ENCODE measurements at places on chromosomes 4 and X.

DNA sequence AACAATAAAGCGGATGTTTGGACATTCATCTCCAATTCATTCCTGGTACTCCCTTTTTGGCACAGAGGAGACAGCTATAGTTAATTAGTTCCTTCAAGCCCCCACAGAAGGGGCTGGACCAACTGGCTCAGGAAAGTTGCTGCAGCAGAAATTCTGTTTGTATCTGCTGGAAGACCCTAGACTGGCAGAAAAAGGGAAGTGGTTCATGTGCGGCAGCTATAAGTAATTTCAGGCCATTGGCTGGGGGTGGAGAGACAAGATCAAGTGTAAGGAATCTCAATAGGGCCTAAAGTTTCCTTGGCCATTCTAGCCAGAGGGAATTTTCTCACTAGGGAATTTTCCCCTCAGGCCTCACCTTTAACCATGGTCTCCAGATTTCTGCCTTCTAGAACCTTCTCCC is 89.9 kb upstream of the DHX15 start:
- no peak for DNase-seq

GRCh38 chr4:19844446-19844845 is 407.3 kb upstream of the SLIT2 start:
- no peak for DNase-seq

GRCh38 chrX:102654696-102655095 is 3.4 kb downstream of the GPRASP1 start:
- DNase-seq = no peak

DNA sequence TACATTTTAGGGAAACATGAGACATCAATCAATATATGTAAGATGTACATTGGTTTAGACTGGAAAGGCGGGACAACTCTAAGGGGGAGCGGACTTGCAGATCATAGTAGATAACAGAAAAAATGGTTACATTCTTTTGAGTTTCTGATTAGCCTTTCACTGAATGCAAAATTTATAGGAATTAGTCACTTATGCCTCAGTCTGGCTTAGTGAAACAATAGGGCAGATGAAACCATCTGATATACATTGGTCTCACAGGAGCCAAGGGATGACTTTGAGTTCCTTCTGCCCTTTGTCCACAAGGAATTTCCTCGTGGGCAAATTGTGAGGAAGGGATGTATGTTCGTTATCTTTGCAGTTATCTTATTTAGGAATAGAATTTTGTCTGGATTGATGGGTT is 128.2 kb downstream of the ARSF start:
- DNase-seq = no peak

GRCh38 chrX:19727887-19728648 is 159.3 kb downstream of the SH3KBP1 start:
- DNase-seq = no peak

- no peak for DNase-seq
These were observed 34.0 kb downstream of the HSD17B11 start for GRCh38 chr4:87356832-87357526.

- DNase-seq = no peak
These were observed 107.0 kb downstream of the OR13H1 start for GRCh38 chrX:131650637-131651410.

GRCh38 chr4:114494246-114494803 is 104.3 kb upstream of the UGT8 start:
- no peak for DNase-seq

GRCh38 chr4:67983333-67983732 is 20.0 kb upstream of the TMPRSS11A start:
- DNase-seq = no peak

GRCh38 chr4:158129694-158130093 is 43.1 kb downstream of the GASK1B start:
- DNase-seq = no peak
